ENCODE measurements at places on chromosomes 12 and 14. TPM values are rescaled to one million over a fixed set of nuclear protein-coding genes. Genes with fewer than 3 reads are reported as not detected.

- no peak for DNase-seq
Measured at GRCh38 chr14:76245097-76245496, 93.4 kb downstream of the GPATCH2L start.

DNA sequence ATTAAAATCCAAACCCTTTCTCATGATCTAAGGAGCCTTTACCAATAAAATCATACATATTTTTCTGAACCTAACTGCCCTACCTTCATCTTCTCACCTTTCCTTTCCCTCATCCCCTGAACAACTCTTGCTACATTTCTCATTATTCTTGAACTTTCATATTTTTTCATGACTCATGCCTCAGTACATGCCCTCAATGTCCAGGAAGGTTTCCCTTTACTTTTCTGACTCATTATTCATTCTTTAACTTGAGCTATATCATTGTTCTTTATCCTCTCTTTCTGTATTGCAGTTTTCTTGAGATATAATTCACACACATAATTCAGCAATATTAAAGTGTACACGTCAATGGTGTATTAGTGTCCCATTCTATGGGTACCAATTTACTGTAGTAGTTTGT is 231.0 kb downstream of the ALG10B start:
- DNase-seq = no peak

DNA sequence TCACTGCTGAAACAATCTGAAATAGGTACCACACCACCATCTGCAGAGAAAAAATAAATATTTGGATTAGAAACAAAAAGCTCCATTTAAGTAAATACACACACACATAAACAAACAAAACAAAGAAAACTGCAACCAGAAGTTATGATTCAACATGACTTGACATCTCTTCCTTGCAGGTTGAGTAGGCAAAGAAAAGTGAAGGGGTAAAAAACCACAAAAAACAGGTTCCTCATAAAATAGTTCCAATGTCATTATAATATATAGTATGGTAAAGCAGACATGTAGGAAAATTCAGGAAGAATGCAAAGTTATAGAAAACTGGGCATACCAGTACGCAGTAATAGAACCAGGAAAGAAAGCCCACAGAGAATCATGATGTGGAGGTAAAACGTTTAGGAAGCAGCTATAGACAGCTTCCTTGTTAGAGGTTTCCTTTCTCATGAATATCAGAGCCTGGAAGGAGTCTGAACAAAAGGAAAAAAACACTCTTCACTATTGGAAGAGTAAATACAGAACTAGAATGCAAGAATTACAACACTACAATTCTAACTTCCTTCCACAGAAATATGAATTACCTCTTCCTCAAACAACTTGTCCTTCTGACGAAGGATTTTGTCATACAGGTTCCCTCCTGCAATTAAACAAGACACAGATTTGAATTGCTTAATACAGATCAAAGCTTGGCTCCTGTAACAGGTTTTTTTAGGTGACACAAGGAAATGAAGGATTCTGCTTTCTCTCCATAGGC is 6.1 kb downstream of the NEK9 start:
- no peak for DNase-seq

GRCh38 chr12:59086126-59086525 is 165.8 kb upstream of the LRIG3 start:
- DNase-seq = no peak

DNA sequence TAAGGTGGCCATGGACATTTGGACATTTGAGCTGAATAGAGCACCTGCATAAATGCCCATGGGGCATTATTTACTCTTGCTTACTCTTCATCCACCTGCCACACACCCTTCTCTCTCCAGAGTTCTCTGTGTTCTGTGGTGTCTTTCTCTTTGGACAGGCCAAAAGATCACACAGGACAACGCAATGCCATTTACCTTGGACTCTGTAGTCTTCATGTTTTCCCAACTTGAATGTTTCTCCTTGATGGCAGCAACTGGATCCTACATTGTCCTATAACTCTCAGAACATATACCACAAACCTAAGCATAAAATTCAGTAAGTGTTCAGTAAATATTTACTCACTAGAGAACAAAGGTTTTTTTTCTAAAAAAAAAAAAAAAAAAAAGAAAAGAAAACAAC is 41.7 kb upstream of the PTHLH start:
- DNase-seq = no peak

GRCh38 chr12:117311-117710 is 50.7 kb downstream of the IQSEC3 start:
- DNase-seq = no peak

- no peak for DNase-seq
Measured at GRCh38 chr14:50095895-50096294, 20.5 kb downstream of the VCPKMT start.

- no peak for DNase-seq
Measured at GRCh38 chr14:35331605-35332516, 39.7 kb downstream of the PSMA6 start.

- DNase-seq = no peak
Measured at GRCh38 chr14:79011920-79012204, 841.7 kb downstream of the NRXN3 start.

GRCh38 chr12:89328151-89329030 is 23.9 kb downstream of the DUSP6 start:
- no peak for DNase-seq

DNA sequence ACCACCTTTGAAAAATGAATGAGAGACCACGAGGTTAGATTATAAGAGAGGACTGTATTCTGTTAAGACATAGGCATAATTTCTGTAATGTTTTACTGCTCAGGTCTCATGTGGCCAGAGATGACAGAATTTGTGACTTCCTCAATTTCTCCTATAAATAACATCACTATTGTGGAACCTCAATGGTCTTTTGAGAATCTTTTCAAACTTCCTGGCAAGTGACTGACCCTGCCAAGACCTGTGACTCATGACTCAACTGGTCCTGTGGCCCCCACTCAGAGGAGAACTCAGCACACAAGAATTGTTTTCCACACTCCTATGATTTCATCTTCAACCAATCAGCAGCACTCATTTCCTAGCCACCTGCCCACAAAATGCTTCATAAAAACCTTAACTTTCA is 508.2 kb upstream of the ATP2B1 start:
- no peak for DNase-seq

- DNase-seq = no peak
Measured at GRCh38 chr12:870378-870777, 79.1 kb downstream of the RAD52 start.

DNA sequence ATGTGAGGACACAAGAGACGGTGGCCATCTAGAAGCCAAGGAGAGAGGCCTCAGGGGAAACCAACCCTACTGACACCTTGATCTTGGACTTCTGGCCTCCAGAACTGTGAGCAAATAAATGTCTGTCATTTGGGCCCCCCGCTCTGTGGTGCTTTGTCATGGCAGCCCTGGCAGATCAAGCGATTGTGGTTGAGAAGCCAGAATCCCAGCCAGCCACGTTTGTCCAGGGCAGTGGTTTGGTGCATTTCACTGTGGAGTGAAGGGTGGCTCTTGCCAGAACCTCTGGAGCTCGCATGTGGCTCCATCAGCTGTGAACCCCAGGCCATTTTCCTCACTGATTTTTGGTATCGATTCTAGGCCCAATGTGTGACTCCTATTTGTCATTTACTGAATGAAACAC is 404.9 kb downstream of the BCL11B start:
- DNase-seq = no peak

GRCh38 chr12:79643821-79644220 is 46.9 kb downstream of the PAWR start:
- no peak for DNase-seq

GRCh38 chr14:90062127-90062794 is 467 bp downstream of the KCNK13 start:
- DNase-seq = no peak

DNA sequence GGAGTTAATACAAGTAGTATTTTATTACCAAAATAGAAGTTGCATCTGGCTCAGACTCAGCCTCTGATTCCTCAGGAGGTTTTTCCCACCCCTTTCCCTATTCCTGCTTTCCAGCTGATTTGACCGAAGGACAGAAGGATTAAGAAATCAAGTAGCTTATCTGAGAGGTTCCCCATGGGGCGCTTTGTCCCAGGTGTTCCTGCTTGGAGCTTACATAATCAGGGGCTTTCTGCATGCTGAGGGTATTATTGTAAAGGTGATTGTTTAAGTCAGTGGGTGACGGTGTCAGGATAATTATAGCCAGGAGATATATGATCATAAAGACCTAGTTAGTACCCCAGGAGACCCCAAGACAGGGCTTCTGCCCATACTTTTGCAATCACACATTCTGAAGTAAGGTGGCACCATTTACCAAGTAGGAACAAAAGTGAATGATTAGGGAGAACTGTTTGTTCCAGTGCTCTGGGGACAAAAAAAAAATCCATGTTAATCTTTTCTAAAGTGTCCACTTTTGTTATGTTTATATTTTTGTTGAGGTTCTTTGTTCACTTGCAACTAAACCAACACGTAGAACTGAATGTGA is 921.3 kb downstream of the NRXN3 start:
- no peak for DNase-seq

- no peak for DNase-seq
Measured at GRCh38 chr14:94631536-94632304, 19.5 kb downstream of the SERPINA3 start.

DNA sequence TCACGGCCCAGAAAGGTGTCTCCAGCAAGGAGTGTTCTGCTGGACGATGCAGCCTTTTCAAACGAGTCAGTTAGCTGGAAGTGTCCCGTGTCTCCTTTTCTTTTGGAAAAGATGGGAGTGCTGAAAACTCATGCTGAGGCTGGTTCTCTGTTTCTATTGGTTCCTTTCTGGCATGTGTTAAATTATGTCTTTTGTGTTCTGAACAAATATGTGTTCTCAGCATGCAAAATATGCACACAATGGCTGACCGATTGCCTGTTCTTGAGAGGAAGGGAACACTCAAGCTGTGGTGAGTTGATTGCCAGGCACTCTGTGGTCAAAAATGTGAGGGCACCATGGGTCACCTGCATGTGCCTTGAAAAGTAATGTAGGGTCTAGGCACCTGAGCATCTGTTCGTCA is 181.3 kb downstream of the CACNA1C start:
- DNase-seq = no peak

GRCh38 chr12:3463921-3464320 is 27.1 kb upstream of the PRMT8 start:
- DNase-seq = no peak

- no peak for DNase-seq
Measured at GRCh38 chr12:81350309-81350708, 272.4 kb downstream of the ACSS3 start.

GRCh38 chr14:77065851-77066577 is 32.0 kb upstream of the CIPC start:
- DNase-seq = no peak

- DNase-seq = no peak
Measured at GRCh38 chr12:121611306-121611705, 15.0 kb upstream of the ORAI1 start.

- no peak for DNase-seq
Measured at GRCh38 chr12:107610021-107610859, 75.4 kb upstream of the PWP1 start.

DNA sequence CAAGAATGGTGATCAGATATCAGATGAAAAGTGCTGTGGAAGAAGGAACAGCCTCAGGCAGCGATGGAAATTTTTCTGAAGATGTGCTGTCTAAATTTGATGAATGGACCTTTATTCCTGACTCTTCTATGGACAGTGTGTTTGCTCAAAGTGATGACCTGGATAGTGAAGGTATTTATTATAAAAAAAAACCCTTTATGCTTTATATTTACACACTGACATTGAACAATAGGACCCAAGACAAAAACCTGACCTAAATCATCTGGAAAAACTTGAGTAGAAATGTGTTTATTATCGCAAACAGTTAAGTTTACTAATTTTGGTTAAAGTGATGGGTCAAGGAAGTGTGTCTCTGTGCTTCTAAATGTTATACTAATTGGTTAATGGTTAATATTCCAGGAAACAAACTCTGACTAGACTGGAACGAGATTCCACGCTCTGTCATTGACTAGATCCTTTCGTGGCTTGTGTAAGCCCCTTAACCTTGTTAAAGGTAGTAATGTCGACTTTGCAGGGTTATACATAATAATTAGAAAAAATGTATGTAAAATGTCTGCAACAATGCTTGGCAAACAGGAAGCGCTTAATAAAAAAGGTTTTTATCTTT is 62.7 kb downstream of the LRRK2 start:
- no peak for DNase-seq

DNA sequence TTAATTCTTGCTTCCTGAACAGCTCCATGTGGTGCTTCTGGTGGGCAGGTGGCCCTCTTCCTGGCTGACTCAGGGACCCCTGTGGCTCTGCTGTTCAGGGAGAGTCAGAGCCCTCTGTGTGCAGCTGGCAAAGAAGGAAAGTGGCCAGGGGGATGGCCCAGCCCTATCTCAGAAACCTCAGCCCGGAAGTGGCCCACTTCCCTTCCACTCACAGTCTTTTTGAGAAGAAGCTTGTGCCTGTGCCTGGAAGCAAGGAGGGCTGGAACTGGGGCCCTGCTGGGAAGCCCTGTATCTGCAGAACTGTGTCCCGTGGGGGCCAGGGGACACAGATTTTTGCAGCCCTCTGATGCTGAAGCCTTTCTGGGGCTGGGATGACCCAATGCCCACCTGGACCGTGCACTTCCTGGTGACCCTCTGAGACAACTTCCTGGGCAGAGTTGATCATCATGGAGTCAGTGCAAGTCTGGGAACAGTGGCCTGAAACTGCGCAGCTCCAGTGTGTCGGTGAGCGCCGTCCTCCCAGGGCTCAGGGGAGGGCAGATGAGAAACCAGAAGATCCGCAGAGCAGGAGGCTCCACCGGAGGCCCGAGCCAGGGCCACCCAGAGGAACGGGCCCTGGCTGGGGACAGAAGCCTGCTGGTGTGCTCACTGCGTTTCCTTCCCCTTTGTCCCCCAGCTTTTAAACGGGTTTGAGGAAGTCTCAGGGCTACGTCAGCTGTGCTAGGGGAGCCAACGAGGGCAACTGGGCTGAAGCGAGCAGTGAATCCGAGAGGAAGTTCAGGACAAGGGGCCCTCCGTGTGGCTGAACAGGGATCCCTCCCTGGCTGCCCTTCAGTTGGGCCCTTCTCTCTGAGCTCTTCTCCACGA is 217.4 kb upstream of the RTL1 start:
- no peak for DNase-seq

DNA sequence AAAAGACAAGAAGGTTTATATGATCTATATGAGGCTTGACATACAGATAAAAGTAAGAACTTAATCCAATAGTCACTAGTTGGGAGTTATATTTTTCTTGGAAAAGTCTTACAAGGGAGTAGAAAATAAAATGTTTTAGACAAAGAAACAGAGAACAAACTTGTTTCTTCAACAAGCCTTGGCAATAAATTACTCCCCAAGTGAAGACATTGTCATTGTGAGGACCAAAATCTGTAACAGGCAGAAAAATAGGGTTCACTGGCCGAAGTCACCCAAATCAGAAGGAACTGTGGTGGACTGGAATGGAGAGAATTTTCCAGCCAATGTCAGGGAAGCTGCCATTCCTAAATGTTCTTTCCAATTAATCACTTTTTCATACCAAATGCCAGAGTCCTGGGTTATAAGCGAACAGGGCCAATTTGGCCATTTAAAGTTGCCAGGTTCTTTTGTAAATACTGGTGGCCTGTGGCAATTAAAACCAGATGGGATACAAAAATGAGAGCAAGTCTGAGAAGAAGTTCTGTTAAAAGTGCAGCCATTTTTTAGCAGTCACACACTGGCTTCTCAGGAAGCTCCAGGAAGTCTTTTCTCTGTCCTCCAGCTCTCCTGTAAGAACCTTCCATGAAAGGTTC is 117.3 kb upstream of the OVCH1 start:
- DNase-seq = no peak

RFX4 gene
- total RNA-seq = not detected

TAS2R7 gene
- not detected for total RNA-seq

RAB21 gene
- 19.0 TPM for total RNA-seq

NUAK1 gene
- 47.9 TPM for total RNA-seq

FAM186B gene
- total RNA-seq = not detected

GALNT6 gene
- 3.3 TPM for total RNA-seq

SRRM4 gene
- not detected for total RNA-seq

AKAP5 gene
- total RNA-seq = 0.59 TPM

SDS gene
- total RNA-seq = 0.90 TPM

KLHL28 gene
- total RNA-seq = 10.0 TPM

KRT78 gene
- total RNA-seq = 10.8 TPM
